ENCODE measurements at places on chromosomes 4 and X.

DNA sequence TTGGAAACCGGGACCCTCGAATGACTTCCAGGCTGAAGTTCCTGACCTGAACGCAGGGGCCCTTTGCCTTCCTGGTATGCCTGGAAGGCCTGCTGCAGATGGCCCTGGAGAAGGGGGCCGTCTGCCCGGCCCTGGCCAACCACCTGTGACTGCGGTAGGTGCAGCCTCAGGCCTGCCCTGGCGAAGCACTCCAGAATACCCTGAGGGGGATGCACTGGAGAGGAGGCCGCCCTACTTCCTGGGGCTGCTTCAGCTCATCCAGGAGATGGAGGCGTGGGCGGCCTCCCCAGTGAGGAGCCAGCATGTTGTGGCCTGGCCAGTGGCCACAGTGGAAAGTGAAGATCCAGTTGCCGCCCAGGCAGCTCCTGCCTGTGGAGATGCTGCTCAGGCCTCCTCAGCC is 26.4 kb upstream of the PNMA3 start:
- DNase-seq, result no peak

DNA sequence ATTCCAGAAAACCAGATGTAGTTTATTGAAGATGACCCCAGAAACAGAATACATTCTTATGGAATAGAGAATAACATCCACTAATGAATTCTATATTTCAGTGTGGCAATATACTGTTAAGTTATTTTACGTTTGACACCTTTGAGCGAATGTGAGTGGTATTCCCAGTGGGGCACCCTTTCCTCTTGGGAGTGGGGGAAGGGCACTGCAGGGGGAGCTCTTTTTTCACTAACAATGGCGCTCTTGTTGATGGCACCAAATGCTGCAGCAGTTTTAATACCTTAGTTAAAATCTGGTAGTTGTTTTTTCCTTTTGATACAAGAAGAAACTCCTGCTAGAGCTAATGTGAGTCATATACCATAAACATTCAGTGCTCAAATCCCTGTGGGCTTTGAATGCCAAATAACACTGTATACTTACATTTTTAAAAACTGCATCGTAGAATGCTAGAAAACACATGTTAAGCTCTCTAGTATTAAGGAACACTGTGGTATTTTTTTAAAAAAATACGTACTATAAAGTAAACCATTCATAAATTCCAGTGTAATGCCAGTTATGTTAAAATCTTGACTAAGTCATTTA is 178.5 kb downstream of the DCHS2 start:
- DNase-seq, result no peak

- no peak for DNase-seq
Observed at GRCh38 chr4:147289181-147289580, 191.7 kb upstream of the EDNRA start.

DNA sequence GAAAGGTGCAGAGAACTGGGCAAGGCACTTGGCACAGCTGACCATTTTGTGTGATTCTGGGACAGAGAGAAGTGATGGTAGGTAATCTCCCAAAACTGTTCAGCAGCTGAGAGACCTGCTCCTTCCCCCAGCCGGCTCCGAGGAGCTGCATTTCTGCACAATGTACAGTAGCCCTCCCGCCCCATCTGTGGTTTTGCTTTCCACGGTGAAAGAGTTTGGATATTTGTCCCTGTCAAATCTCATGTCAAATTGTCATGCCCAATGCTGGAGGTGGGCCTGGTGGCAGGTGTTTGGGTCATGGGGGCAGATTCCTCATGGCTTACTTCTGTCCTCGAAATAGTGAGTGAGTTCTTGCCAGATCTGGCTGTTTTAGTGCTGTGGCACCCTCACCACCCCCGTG is 90.5 kb upstream of the CD99 start:
- DNase-seq, result no peak

GRCh38 chr4:1636490-1637211 is 47.5 kb downstream of the FAM53A start:
- DNase-seq, result no peak

DNA sequence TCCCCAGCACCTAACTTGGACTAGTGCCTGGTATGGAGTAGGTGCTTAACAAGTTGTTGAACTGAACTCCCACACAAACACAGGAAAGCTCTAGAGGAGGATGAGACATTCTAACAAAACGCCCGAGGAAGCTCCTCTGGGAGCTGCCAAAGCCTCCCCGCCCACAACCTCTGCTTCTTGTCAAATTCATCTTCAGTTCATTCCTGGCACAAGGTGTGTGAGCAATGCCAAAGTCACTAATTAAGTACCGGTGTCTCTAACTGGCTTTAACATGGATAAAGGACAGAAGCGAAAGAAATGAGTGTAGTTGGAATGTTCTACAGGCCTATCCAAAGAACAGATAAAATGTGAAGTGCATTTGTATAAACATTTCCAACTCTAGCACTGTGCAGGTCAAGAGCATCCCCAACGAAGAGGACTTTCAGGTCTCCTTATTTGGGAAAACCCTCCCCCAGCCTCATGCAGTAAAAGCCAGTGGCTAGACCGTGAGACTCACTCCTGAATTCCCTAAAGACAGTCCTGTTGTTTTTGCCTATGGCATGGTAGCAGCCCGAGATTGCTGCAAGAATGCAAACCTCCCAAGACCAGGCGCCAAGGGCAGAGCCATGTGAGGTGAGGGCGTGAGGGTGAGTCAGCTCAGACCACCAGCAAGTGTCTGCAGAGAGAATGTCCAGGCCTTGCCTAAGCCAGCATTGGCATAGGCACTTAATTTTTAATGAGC is 72.2 kb upstream of the KLF3 start:
- no peak for DNase-seq

GRCh38 chr4:177937041-177937440 is 494.8 kb upstream of the AGA start:
- DNase-seq, result no peak

GRCh38 chr4:10093801-10094552 is 22.6 kb downstream of the WDR1 start:
- DNase-seq, result no peak

DNA sequence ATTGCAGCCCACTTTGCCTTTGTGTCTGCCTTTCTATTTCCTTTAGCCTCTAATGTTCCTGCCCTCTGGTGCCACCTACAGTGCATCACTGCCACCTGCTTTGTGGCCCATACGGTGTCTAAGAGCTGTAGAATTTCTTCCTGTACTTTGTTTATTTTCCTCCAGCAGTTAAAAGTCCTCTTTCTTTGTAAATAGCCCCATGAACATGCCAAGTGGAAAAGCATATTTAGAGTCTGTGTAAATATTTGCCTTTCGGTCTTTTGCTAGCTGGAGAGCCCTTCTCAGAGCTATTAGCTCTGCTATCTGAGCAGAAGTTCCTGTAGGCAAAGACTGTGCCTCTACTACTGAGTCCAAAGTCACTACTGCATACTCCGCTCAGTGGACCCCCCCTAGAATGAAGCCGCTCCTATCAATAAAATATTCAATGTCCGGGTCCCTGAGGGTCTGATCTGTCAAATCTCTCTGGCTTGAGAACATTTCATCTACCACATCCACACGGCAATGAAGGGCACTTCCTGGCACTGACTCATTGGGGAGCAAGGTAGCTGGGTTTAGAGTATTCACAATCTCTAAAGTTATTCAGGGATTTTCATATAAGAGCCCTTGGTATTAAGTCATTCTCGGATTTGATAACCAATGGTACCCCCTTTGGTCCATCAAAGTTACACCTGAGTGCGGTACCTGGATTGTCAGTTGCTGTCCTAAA is 36.3 kb downstream of the SULT1E1 start:
- DNase-seq, result no peak

GRCh38 chrX:19860571-19860970 is 26.8 kb downstream of the SH3KBP1 start:
- no peak for DNase-seq

- DNase-seq, result no peak
Observed at GRCh38 chr4:72424006-72424405, 145.0 kb downstream of the ADAMTS3 start.

DNA sequence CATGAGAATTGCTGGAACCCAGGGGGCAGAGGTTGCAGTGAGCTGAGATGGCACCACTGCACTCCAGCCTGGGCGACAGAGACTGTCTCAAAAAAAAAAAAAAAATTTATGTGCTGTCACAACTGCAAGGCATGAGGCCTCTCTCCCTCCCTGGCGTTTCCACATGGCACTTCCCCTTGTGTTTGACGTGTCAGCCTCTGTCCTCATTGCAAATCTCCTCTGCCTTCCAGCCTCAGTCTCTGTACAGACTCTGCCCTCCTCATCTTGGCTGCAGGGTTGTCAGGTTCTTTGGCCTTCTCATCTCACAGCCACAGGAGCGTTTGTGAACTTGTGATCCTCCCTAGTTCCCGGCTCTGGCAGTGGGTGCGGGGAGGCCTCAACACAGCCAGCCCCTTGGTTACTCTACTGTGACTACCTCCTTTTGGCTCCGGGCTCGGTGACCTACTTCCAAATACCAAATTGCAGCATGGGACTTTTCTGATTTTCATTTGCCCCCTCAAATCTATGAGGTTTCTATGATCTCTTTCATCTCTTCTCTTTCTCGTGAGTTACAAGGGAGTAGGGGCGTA is 250.0 kb downstream of the CBR4 start:
- no peak for DNase-seq

- no peak for DNase-seq
Observed at GRCh38 chr4:148288448-148288847, 153.8 kb downstream of the NR3C2 start.

DNA sequence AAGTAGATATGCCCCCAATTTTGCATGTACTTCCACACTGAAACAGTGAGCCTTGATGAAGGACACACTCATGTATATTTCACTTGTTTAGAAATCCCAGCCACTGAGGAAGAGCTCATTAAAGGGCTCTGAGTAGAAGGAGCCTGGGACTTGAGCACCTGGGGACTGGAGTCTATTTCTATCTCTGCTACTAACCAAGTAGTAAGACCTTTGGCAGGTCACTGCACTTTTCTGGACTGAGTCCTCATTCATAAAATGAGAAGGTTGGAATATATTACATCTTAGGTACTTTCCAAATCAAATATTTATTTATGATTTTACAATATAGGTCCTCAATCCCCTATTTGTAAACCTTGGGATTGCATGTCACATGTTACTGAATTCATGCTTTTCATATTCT is 78.2 kb upstream of the C4orf54 start:
- no peak for DNase-seq

DNA sequence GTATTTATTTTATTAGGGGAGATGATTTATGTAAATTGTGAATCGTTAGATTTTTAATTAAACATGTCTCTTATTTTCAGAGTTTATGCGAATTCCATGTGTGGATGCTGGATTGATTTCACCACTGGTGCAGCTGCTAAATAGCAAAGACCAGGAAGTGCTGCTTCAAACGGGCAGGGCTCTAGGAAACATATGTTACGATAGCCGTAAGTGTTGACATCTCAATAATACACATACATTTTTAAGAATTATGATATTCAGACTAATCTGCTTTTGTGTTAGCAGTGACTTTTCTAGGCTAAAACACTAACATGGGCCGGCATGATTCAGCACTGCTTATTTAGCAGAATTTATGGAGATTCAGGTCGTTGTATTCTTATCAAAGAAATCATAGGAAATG is 91.2 kb downstream of the RAP1GDS1 start:
- no peak for DNase-seq

DNA sequence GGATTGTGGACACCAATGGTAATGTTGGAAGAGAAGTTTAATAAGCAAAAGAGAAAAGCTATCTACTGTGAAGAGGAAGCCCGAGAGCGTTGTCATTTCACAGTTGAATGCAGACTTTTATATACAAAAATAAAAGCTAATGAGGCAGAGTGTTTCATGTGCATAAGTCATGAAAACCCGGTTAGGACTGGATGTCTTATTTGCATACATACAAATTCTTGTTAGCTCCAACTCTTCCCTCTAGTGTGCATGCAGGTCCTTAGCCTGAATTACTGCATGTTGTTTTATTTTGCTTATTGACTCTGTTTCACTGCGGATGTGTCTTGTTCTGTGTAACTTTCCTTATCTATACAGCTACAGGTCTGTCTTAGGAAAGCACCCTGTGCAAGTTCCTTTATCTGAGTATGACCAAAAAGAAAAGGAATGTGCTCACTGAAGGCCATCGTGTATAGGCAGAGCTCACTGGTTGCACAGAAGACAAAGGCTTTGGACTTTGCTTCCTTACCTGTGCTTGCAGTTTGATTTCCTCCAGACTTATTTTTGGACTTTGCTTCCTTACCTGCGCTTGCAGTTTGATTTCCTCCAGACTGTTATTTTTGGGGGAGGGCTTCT is 25.1 kb upstream of the UGT2B11 start:
- no peak for DNase-seq

DNA sequence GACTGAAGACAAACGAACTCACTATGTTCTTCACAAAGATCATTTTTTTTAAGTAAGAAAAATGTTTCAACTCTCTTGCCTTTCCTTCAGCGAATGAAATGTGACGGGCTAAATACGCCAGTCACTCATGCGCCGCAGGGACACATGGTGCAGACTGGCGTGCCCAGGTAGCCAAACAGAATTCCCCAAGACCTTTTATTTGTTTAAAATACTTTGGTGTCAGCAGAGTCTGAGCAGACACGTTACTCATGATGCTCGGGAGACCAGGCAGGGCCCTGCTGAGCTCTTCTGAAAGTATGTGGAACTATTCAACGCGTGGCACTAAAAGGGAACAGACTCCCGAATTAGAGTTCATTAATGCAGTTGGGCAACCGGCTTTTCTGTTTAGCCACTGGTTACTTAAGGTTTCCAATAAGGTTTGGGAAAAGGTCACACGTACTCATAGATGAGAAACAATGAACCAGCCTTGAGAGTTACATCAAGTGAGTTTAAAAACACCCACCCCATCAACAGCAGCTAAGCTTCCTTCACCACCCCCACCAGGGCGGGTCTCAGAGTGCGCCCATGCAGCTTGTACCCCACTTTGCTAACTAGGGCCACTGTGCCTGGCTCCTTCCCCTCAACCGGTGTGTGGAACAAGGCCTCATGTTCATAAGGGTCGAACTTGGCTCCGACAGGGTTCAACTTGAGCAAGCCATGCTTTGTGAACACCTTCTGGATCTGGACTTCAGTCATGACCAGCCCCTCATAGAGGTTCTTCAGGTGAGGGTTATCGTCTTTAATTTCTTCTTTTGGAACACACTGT is 7.3 kb downstream of the GRPEL1 start:
- no peak for DNase-seq

GRCh38 chrX:152806035-152806434 is 24.5 kb downstream of the CETN2 start:
- DNase-seq, result no peak

DNA sequence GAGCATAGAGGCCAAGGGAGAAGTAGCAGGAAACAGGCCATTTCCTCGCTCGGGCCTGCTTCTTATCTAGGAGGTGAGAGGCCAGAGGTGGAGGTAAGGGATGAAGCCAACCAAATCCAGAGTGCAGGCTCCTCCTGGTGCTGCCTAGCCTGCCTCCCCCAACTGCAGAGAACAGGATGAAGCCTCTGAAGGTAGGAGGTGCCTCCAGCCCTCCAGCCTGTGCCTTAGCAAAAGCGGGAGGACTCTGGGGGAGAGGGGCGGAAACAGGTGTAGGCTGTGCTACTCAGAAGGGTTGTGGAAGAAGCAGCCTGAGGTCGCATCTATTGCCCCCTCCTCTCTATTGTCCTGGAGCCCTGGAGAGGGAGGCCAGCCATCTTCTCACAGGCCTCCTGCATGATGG is 2.9 kb upstream of the MTM1 start:
- DNase-seq, result no peak

DNA sequence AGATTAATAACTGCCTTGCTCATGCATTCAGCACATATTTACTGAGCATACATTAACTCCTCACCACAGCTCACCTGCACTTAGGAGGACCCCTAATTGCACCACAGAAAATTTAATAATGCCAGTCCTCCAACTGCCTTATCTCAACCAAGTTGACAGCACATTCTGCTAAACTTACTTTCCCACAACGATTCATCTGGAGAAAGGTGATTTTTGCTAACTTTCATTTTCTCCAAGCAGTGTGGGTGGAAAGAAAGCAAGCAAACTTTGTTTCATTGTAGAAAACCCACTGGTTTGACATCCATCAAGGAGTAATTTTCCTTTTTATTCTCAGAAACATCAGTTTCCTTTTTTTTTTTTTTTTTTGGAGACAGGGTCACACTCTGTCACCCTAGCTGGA is 49.1 kb downstream of the RASGEF1B start:
- DNase-seq, result no peak
